NCI-H187 treated with DMSO at 0.1 percent for 48 hours (cell line): ENCODE measurements at places on chromosomes 4 and X.

- no peak for DNase-seq
Observed at GRCh38 chrX:292900-293897, 12.0 kb downstream of the PLCXD1 start.

DNA sequence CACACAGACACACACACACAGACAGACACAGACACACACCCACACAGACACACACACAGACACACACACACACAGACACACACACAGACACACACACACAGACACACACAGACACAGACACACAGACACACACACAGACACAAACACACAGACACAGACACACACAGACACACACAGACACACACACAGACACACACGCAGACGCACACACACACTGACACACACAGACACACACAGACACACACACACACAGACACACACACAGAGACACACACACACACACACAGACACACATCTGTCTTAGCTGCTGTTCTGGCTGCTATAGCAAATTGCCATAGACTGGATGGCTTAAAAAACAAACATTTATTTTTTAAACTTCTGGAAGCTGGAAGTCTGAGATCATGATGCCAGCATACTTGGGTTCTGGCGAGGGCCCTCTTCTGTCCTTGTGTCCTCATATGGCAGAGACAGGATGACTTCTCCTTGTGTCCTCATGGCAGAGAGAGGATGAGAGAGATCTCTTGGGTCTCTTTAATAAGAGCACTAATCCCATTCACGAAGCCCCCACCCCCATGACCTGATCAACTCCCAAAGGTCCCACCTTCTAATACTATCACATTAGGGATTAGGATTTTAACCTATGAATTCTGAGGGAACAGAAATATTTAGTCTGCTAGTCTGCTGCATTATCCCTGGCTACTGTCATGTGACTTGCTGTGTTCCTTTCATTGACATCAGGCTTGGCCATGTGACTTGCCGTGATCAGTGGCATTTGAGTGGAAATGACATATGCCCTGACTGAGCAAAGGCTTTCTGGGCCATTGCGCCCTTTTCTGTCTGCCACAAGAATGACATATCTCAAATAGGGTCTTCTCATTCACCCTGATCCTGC is 32.7 kb upstream of the RASGEF1B start:
- DNase-seq: no peak

- DNase-seq: no peak
Observed at GRCh38 chr4:54505362-54505761, 152.4 kb upstream of the KIT start.

GRCh38 chr4:51843309-51844152 is 578 bp downstream of the DCUN1D4 start:
- no peak for DNase-seq

- no peak for DNase-seq
Observed at GRCh38 chr4:114178392-114178791, 198.9 kb upstream of the ARSJ start.

DNA sequence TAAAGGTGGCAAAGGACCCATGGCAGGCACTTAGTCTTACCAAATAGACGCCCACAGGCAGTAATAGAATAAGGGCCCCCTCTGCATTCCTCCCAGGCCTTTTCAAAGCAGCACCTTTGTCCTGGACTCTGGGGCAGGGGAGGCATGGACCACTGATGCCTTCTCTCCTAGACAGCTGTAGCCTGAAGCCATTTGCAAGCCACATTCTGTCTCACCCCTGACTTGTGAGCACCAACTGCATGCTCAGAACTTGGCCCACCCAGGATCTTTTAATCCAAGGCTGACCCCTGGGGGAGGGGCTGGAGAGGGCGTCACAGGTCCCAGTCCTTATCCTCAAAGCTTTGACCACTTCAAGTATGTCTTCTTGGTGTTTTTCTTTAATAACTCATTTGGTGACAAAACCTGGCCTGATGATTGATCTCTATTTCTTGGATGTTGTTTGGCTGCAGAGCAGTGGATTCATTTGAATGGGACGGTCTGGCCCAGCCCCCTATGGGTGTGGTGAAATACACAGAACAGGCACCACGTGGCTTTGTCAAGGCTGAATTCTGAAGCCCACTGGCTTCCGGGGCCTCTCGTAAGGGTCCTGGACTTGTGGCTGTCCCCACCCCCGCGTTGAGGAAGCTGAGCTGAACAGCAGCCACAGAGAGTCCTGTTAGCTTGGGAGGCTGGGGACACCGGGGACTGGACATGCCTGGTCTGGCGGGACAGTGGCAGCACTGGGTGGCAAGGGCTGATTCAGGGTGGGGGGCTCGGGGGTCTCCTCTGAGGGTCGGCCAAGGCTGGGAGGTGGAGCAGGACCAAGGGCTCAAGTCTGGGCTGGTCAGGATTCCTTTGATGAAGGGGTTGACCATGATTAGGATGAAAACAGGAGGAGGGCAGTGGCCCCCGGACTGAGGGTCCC is 36.6 kb downstream of the ADRA2C start:
- DNase-seq: no peak

DNA sequence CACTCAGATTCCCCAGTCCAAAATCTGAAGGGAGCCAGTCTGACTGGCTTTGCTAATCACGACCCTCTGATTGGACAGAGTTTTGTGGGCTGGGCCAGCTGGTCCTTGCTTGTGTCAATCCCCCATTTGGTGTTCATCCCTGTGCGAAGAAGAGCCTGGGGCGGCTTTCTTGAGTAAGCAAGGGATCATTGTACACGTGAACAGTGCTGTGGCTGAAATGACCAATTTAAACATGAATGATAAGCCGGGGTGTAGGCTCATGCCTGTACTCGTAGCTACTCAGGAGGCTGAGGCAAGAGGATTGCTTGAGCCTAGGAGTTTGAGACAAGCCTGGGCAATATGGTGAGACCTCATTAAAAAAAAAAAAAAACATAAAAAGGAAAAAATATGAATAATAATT is 379.1 kb downstream of the RAPGEF2 start:
- no peak for DNase-seq

GRCh38 chr4:55326629-55327028 is 19.4 kb upstream of the SRD5A3 start:
- DNase-seq: no peak

- no peak for DNase-seq
Observed at GRCh38 chrX:77087529-77088169, 359.5 kb upstream of the FGF16 start.

- DNase-seq: no peak
Observed at GRCh38 chr4:105650190-105650589, 58.3 kb downstream of the INTS12 start.

DNA sequence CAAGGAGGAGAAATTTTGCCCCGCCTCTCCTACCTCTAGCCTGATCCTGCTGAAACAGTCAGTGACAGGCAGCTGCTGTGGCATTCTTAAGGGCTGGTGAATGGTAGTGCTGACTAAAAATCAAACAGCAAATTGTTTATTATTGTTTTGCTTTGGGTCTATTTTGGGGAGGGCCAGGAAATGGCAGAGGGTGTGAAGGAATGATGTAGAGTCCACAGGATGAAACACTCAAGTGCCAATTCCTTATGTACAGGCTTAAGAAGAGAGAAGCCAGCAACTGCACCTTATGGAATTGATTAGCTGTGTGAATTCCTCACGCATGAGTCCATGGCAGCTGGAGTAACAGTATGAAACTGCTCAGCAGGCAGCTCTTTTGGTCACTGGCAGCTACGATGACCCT is 39.7 kb downstream of the VEGFC start:
- no peak for DNase-seq

- no peak for DNase-seq
Observed at GRCh38 chrX:136754651-136755050, 26.1 kb downstream of the ARHGEF6 start.

DNA sequence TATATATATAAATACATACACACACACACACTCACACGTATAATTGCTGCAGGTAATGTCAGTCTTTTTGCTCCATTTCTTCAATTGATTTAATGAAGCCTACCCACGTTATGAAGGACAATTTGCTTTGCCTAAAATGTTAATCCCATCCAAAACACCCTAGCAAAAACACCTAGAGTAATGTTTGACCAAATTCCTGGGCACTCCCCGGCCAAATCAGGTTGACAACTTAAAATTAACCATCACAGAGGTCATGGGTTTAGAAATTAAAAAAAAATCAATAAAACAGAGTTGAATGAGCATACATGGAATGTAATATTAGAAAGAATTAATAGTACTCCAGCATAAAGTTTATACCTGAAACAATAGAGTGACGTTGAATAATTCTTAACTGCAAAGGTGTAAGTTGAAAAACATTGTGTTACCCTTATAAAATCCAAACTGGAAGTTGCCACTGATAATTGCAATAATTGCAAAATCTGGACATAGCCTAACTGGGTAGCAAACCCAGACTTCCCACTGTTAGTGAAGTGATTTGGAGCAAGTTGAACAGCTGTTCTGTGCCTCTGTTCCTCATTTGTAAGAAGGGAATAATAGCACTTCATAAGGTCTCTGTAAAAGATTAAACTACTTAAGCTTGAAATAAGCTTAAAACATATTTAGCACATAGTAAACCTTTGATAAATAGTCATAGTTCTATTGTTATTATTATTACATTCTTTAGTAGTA is 2120.5 kb downstream of the PCDH7 start:
- no peak for DNase-seq

- DNase-seq: no peak
Observed at GRCh38 chr4:25172961-25173915, 13.0 kb upstream of the SEPSECS start.

DNA sequence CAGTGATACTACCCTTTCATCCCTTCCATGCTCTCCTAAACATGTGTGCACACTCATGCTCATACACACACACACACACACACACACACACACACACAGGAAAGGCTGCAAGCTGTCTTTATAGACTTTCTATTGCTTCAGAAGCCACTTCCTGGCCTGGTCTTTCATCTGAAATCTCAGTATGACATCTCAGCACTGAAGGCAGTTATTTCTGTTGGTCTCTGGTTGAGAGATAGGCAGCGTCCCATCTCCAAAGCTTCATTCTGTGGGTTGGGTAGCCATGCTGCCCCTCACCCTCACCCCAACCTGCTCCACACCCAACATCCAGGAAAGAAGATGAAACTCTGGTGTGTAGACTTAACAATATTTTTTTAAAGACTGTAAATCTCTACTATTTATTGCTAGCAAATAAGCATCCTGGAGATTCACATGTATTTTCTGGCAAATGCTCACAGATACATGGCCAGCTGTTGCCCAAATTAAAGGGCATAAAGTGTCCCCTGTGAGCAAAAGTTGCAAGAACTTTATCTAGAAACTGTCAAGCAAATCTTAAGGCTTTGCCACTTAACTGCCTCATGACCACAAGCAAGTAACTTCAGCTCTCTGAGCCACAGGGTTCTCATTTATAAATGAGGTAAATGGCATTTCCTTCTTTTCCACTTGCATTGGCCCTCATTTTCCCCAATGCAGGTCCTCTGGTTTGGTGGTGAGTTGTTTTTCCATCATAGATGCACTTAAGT is 189.8 kb upstream of the AFF2 start:
- no peak for DNase-seq

DNA sequence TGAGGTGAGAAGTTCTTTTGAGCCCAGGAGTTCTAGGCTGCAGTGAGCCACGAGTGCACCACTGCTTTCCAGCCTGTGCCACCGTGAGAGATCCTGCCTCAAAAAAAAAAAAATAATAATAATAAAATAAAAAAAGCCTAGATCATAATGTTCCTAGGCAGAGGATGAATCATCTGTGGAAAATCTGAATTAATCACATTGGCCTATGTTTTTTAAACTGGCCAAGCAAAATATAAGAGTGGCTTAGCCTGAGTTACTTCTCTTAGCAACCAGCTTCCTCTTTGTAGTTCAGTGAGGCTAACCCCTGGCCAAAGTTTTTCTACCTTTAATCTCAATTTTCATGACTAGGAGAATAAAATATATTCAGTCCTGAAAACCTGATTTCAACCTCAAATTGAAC is 614.6 kb downstream of the PPP4R3C start:
- DNase-seq: no peak

DNA sequence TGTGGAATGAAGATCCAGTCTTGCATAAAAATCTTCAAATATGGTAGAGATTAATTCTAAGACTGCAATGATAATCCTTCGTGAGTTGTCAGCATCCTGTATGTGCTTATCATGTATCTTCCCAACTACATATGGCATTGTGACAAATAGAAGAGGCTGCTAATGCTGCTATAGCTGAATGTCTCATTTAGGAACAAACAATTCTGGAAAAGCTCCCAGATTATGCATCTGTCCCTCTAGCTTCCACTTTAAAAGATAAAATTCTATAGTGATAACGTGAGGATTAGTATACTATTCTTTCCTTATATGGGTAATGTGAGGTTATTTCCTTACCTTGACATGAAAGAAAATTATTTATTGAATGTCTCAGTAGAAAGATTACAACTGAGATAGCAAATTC is 930.9 kb downstream of the DMD start:
- DNase-seq: no peak

DNA sequence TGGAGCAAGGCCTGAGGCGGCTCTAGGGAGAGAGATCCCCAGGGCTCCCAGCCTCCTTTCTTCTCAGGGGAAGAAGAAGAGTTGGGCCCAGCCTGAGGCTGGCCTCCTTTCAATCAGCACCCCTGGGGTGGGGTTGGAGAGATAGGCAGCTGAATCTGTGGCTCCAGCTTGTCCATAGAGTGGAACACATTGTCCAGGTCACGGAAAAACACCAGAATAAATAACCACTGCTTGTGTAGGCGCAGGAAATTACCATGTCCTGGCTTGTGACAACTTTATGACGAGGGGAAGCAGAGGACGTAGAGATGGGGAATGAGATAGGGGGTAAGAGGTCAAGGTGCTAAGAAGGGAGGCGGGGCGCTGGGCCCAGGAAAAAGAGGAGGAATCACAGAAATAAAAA is 80.8 kb upstream of the EFNB1 start:
- no peak for DNase-seq

DNA sequence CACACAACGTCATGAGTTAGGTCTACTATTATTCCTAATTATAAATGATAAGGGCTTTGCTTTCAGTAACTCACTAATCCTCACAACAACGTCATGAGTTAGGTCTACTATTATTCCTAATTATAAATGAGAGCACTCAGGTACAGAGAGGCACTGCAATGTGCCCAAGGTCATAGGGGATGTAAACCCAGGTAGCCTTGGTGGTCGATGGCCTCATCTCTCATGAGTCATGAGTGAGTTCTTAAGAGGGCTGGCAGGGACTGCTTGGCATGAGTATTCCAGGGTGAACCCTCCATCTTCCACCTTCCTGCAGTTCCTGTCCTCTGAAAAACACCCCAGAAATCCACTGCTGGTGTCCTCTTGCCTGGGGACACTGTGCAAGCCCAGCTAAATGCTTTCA is 317.1 kb downstream of the STK32B start:
- no peak for DNase-seq

DNA sequence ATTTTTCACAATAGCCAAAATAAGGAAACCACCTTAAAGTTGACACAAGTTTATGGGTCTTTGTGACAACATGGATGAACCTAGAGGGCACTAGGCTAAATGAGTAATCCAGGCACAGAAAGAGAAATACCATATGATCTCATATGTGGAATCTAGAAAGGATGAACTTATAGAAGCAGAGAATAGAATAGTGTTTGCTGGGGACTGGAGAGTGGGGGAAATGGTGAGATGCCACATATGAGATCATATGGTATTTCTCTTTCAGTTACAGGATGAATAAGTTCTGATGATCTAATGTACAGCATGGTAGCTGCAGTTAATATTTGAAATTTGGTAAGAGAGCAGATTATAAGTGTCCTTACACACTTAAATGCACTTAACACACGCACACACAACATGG is 35.9 kb downstream of the F8A2 start:
- no peak for DNase-seq

- DNase-seq: no peak
Observed at GRCh38 chr4:81930506-81931238, 443.1 kb downstream of the HNRNPD start.

- no peak for DNase-seq
Observed at GRCh38 chr4:85512446-85513205, 37.7 kb downstream of the ARHGAP24 start.
